NCI-H2081 (cell line): ENCODE measurements at places on chromosomes 1 and 21.

DNA sequence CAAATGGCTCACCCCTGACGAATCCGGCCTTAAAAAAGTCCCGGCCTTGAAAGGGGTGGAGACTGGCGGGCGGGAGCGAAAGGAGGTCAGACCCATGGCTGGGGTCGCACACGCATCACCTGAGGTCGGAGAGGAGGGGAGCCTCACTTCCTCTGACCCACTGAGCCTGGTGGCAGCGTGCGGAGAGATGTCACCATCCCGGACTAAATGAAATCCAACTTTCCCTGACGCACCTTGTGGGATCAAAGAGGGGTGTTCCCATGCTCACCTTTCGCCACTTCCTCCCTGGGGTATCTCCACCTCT lies 709 bp upstream of the SLC41A1 start:
- peak; percentile 37 for DNase-seq

GRCh38 chr1:39091845-39092645 lies 65.9 kb downstream of the NDUFS5 start:
- peak; percentile 77 for DNase-seq

DNA sequence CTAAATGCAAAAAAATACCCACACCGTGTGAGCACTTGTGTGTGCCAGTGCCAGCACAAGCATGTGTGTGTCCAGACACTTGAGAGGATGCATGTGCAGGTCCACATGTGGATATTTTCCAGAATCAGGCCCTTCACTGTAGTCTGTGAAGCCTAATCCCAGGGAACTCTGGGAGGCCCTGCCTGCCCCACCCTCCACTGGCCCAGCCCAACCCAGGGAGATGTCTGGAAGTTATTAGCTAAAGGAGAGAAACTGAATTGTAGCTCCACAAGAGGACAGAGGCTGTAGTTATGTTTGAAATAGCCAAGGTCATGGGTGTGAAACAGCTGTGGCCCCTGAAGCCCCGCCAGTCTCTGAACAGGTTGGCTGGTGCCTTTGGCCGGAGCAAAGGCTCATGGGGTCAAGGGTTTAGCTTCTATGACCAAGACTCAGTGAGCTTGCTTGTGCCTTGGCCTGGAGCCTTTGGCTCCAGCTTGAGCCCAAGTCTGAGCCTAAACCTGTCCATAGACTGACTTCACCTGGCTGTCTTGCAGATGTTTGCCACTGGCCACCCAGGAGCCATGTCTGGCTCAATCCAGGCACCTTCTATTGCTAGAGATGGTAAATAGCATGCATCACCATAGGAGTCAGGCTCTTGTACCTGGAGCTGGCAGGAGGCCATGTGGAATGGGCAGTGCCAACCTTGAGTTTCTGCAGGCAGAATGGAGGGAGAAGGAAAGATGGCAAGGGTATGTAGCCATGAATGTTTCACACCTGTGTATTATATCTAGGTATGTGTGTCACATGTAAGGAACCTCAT lies 69.9 kb downstream of the TMEM53 start:
- no peak for DNase-seq

GRCh38 chr1:106944721-106945120 lies 111.8 kb upstream of the PRMT6 start:
- no peak for DNase-seq

DNA sequence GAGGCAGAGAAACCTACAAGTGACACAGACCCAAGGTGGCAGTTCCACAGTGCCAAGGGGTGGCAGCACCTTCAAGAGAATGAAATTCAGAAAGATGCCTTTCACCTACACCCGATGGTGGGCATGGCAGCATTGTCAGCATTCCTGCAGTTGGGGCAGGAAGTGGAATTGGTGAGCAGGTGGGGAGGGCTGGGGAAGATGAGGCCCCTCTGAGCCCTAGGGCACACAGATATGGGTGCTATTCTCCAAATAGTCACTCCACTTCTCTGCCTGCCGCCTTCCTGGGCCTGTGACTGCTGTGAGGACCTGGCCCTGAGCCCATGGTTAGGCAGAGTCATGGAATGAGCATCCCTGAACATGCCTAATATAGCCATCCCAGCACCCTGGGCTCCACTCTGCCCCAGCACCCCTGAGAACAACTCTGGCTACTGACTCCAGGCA lies 8.3 kb downstream of the SHISA4 start:
- no peak for DNase-seq

GRCh38 chr1:84253891-84254290 lies 47.6 kb upstream of the SAMD13 start:
- DNase-seq: no peak

DNA sequence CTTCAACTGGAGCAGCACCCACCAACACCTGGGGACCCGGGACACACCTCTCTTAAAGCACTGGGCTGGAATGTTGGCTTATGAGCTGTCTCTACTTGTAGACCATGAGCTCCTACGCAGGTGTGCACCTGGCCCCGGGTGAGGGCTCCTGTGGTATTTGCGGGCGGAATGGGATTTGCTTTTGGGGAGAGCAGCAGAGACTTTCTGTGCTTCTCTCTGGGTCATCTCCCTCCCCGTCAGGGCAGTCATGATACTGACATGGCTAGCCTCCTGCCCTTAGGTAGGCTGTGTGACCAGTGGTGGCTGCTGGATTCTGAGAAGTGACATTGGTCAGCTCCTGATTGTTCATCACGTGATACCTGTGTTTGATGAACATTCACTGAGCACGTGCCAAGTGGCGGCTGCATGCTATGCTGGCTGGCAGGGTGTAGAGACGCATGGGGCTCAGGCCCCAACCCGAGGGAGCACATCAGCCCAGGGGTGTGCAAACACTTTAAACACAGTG lies 9.0 kb upstream of the ZBTB21 start:
- no peak for DNase-seq

- peak; percentile 74 for DNase-seq
Measured at GRCh38 chr1:6438047-6438525, 13.5 kb downstream of the ESPN start.

DNA sequence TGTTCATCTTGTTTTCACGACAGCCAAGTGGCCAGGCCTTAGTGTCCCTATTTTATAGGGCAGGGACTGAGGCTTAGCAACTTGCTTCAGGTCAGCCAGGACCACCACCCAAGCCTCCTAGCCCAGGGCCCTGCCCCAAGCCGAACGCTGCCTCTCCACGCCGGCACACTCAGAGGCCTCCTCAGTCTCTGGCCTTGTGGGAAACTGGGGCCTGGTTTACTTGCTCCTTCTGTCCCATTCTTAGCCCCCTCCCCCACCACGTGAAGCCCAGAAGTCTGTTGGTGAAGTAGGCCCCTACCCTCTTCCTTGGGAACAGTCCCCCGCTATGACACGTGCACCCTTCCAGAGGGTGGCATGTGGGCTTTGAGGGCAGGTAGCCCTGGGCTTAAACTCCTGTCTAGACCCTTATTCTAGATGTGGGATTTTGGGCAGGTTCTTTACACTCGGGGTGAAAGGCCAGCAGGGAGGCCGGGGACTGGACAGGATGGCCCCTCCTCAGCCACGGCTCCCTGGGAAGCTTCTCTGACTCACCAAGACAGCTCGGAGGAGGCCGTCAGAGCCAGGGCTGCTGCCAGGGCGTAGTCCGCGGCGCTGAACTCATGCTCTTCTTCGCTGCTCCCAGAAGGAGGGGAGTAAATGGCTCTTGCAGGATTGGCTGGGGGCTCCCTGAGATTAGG lies 4.3 kb downstream of the MYOM3 start:
- no peak for DNase-seq

- no peak for DNase-seq
Measured at GRCh38 chr1:54289712-54290233, 89.8 kb downstream of the MRPL37 start.

DNA sequence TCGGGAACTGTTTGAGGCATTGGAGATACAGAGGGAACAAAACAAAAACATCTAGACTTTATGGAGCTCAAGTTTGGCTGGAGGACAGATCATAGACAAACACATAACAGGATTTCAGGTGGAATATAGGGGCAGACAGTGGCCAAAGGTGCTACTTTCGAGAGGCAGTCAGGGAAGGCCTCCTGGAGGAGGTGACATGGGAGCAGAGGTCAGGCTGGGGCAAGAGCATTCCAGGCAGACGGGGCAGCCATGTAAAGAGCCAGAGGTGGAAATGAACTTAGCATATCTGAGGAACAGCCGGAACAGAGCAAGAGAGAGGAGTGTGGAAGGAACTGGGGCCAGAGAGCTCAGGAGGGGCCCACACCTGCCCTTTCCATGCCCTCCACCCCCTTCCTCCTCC lies 122.3 kb downstream of the DMRTB1 start:
- no peak for DNase-seq

GRCh38 chr1:221874285-221875003 lies 132.6 kb upstream of the DUSP10 start:
- DNase-seq: no peak

GRCh38 chr1:154219541-154219940 lies 1.2 kb upstream of the UBAP2L start:
- peak; percentile 25 for DNase-seq

GRCh38 chr1:186155594-186155993 lies 219.5 kb downstream of the TPR start:
- peak; percentile 41 for DNase-seq

- DNase-seq: no peak
Measured at GRCh38 chr1:34478515-34479076, 276.3 kb upstream of the GJB5 start.

DNA sequence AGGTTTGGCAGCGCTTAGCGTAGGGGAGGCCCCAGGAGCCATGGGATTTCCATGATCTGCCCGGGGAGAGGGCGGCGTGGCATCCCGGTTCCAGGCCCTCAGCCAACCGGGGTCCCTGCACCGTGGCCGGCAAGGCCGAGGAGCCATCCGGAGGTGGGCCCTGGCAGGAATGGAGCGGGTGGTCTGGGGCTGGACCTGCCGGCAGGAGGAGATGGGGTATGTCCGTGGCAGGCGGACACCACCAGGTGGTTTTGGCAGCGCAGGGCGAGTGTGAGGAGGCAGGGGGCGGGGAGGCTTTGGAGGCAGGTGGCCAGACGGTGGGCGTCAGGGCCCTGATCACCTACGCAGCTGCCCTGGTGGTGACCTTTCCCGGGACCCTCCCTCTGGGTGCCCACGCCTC lies 10.3 kb downstream of the PRKCZ start:
- no peak for DNase-seq

GRCh38 chr1:93506126-93506525 lies 58.2 kb downstream of the FNBP1L start:
- DNase-seq: no peak

GRCh38 chr1:228367798-228368791 lies 38.5 kb downstream of the TRIM11 start:
- no peak for DNase-seq

GRCh38 chr21:45581322-45581712 lies 39.1 kb upstream of the SLC19A1 start:
- no peak for DNase-seq

DNA sequence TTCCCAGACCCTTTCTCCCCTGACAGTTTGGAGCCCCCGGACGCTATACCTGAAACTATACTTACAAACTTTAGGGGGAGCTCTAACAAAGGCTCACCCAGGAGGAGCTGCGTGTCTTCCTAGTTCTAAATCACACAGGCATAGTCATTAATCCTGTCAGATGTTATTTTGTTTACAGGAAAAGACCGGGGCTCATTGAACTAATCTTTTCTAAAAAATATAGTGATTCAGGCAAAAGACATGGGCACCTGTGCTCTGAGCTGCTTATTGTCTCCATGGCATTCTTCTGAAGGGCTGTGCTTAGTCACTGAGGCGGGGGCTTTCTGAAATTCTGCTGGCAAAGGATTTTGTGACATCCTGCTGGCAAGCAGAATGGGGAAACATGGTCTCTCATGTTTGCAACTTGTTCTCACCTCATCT lies 1577.0 kb downstream of the NCAM2 start:
- DNase-seq: peak; percentile 62

GRCh38 chr1:19430121-19431068 lies 54.9 kb downstream of the CAPZB start:
- peak; percentile 35 for DNase-seq

DNA sequence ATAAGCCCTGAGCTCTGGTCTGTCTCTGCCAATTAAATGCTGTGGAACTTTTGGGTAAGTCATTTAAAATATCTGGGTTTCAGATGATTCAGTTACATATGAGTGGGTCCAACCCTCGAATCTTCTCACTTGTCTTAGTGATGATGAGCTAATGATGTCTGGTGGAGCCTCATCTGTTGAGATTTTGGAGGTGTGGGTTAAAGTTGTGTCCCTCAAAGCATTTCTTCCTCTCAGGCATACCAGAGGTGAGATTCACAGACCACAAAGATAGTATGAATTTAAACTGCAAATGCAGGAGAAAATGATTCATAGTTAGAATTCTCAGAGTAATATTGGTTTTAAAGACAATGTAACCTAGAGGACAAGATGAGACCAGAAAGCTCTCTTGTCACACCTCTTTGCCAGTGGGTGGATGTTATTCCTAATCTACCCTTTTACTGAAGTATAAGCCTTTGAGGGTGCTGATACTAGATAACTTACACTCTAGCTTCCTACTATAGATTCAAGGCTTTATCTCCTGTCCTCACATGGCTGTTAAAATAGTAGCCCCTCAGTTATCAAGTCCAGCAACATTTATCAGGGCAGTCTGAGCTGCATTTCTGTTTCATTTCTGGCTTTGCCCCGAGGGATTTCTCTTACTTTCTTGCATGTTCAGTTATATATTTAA lies 90.7 kb downstream of the MT1HL1 start:
- DNase-seq: no peak

- no peak for DNase-seq
Measured at GRCh38 chr1:233621923-233622322, 8.0 kb downstream of the KCNK1 start.

GRCh38 chr1:233424779-233425178 lies 97.3 kb downstream of the MAP3K21 start:
- DNase-seq: no peak

- no peak for DNase-seq
Measured at GRCh38 chr1:233151861-233152260, 143.7 kb downstream of the PCNX2 start.

- no peak for DNase-seq
Measured at GRCh38 chr1:52665006-52665941, 32.3 kb downstream of the SHISAL2A start.

- no peak for DNase-seq
Measured at GRCh38 chr1:22652881-22653316, at the start of gene C1QB. TSS of gene C1QB (plus strand) at chr1:22653236. CDS start at chr1:22659463, 6,227 bp downstream.

- no peak for DNase-seq
Measured at GRCh38 chr1:44345187-44345775, 9.8 kb downstream of the ERI3 start.

DNA sequence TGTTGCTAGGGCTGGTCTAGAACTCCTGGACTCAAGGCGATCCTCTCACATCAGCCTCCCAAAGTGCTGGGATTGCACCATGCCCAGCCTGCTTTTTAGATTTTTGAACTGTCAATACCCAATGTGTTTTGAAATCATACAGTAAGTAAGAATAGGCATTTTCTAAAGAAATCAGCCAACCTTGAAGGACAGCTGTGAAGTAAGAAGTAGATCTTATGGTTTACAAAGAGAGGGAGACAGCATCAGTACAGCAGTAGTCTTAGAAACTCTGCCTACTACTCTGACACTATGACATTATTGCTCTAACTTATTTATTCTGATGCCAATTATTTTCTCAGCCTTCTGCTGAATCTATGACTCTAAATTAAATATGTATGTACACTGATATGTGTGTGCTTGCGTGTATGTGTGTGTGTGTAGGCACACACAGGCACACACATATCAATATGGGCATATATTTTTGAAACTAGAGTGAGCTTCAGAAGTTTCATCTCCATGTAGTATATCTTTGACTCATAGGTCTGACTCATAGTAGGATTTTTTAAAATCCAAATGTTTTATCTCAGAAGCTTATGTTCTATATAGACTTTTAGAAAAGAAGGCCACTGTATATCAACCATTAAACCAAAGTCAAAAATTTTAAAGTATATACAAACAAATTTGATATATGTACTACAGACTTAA lies 140.4 kb downstream of the COL24A1 start:
- DNase-seq: no peak
